ENCODE measurements at places on chromosomes 6 and 20. TPM values are rescaled to one million over a fixed set of nuclear protein-coding genes. Genes with fewer than 3 reads are reported as not detected.
A peak's percentile ranks its signal among the peaks of the same experiment; 100 is the strongest.

DNA sequence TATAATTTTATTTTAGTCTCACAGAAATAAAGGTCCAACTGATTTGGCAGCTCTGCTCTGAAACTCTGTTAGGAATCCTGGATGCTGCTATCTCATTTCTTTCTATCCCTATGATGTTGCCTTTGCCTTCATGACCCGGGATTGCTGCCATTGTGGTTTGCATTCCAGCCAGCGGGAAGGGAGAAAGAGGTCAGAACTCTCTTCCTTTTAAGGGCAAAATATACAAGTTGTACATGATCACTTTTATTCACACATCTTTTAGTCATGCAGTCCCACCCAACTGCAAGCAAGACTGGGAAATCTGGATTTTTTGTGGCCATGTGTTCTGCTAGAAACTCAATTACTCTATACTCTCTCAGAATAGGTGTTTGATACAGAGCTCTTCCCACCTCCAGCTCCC, 263.1 kb upstream of the ZFP64 start:
- DNase-seq = peak; percentile 54

DNA sequence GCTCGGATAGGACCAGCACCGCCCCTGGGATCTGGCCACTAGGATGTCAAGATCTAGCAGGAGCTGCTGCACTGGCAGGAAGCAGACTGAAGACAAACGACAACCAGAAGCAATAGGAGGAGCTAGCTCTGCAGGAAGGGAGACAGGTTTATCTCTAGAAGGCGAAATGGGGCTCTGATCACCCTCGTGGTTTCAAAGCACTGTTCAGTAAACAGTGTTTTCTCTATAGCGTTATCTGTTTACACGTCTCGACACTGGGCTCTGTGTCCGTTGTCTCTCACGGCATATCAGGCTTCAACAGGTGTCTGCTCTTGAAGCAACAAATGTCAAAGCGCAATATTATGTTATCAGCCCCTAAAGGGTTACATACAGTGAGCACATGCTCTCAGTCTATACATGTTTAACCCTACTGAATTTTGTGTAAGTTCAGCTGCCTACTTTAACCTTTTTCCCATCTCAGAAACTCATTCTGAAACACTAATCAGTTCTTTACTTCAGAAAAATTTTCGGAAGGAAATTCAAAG, 23.8 kb downstream of the TMEM14B start:
- no peak for DNase-seq

DNA sequence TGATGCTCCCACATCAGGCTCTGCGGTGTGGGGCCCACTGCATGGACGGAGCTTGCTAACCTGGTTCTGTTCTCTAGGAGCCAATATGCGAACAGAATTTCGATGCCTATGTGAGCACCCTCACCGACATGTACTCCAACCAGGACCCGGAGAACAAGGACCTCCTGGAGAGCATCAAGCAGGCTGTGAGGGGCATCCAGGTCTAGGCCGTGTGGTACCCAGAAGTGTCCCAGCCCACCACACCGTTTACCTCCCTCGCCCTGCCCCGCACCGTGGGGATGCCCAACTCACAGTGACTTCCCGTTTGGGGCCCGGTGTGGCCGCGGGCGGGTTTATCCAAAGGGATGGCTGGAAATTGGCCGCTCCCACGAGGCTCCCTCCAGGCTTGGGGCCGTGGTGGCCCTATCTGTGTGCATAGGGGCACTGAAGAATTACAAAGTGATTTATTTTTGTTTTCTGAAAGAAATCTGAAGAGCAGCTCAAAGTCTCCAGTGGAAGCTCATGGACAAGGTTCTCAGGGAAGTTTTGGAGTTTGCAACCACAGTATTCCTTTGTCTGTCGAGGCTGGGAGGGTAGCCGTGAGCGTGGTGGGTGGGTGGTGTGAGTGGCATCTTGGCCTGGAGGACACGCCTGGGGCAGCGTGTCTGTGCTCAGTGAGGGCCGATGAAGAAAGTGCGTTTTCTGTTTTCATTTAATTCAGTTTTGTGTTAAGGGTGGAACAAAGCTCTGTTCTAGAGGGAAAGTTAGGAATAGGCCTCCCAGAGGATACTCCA, 15.1 kb upstream of the PCMTD2 start:
- DNase-seq = no peak

The CCR6 gene
- 0.06 TPM for total RNA-seq

- DNase-seq = no peak
Measured at GRCh38 chr6:148502083-148502772, 159.6 kb downstream of the SASH1 start.

The ITCH gene
- total RNA-seq = 32.5 TPM

DNA sequence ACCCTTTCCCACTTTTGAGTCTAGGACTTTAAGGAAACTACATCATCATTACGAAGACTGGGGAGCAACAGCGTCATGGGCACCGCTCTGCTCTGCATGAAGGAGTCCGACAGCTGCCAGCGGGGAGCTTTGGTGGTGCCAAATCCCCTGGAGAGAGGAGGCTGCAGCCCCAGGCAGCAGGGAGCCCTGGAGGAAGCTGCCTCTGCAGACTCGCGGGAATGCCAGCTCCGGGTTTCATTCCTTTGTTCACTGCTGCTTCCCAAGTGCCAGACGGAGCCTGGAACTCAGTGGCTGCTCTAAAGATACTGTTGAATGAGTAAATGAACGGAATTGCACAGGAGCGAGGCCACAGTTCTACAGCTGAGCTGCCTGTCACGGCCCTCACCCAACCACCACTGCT, 196.5 kb upstream of the THBS2 start:
- DNase-seq = no peak

The SLC35F1 gene
- 0.05 TPM for total RNA-seq

The EPB41L1 gene
- total RNA-seq = 19.8 TPM

Measured in HT1080 (cell line).